ENCODE measurements at places on chromosomes 1 and 21. TPM values are rescaled to one million over a fixed set of nuclear protein-coding genes. Genes with fewer than 3 reads are reported as not detected.

The EPHA2 gene
- 0.29 TPM for total RNA-seq

DNA sequence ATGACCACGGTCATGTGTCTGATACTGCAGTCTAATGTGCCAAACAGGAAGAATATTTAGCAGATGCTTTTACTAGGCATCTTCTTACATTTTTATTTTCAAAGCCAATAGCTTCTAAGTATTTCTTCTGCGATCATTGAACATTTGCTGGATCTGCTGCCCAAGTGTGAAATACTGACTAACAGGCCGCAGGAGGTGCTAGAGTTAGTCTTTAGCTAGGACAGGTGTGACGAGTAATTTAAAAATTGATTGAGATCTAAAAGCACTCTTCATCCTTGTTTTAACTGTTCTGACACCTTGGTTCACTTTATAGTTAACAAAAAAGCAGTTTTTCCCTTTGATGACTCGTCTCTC lies 748 bp upstream of the FAM78B start:
- DNase-seq: no peak

- DNase-seq: no peak
Observed at GRCh38 chr1:7856345-7856744, 3.5 kb upstream of the UTS2 start.

DNA sequence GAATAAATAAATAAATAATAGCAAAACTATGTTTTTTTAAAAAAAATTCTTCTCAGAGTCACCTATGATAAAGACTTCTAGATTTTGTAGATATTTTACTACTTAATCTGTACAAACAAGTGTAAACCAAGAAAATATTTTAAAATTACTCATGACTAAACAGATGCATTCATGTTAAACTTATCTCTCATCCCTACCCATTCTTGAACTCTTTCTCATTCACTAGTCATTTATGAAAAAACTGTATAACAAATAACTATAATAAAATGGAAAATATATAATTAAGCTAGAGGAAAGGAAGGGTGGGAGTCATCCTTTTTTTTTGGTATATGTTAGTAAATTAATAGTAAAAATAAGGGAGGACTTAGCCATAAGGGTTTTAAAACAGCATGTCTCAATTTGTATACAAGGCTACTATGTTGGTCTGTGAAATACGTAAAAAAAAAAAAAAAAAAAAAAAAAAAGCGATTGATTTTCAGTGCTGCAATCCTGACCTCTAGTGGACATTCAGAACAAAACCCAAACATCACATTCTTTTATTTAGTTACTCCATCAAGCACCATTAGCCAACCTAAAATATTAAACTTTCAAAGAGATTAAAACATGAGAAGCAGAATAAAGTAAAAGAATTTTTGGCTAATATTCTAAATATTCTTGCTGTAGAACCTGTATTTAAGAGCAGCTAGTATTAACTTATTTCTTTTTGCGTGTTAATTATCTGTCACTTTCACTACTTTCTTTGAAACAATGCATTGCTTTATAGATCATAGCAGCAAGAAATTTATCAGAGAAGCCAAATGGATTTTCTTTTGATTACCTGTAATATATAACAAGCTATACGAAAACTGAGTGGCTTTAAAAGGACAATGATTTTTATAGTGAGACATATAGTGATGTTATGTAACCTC lies 255.8 kb upstream of the CACYBP start:
- DNase-seq: no peak

GRCh38 chr1:180581635-180582039 lies 22.9 kb downstream of the OVAAL start:
- no peak for DNase-seq

The PROX1 gene
- total RNA-seq: 0.10 TPM

The LRRN2 gene
- not detected for total RNA-seq

GRCh38 chr1:42684139-42684538 lies 1.9 kb downstream of the YBX1 start:
- DNase-seq: peak; percentile 14

- no peak for DNase-seq
Observed at GRCh38 chr1:66505671-66506392, 28.1 kb upstream of the SGIP1 start.

- no peak for DNase-seq
Observed at GRCh38 chr21:15272591-15272990, 207.8 kb upstream of the NRIP1 start.

The F13B gene
- not detected for total RNA-seq

- no peak for DNase-seq
Observed at GRCh38 chr1:15081102-15081501, 72.4 kb upstream of the TMEM51 start.

The C1orf210 gene
- not detected for total RNA-seq

DNA sequence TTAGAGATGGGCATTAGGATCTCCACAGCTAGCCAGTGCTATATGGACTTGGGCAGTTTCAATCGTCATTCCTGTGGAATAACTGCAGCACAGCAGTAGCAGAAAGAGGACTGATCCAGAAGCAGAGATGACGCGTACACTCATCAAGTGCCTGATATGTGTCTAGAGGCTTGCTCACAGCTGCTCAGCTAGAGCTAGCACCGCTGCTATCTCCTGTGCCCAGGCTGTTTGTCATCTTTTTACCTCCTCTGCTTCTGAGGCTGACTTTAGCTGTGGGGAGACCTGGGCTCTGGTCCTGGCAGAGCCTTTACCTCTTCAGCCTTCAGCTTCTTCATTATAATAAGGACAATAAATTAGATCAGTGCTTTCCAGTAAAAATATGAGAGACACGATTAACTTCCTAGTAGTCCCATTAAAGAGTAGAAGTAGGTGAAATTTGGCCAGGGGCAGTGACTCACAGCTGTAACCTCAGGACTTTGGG lies 5.3 kb downstream of the TENT5C start:
- no peak for DNase-seq

Measured in activated naive CD4-positive, alpha-beta T cell treated with anti-CD3 and anti-CD28 coated beads for 36 hours (primary cell).